ENCODE measurements at places on chromosomes 5 and 9.

- no peak for DNase-seq
These were observed 453.5 kb downstream of the RAB3C start for GRCh38 chr5:59036274-59036961.

DNA sequence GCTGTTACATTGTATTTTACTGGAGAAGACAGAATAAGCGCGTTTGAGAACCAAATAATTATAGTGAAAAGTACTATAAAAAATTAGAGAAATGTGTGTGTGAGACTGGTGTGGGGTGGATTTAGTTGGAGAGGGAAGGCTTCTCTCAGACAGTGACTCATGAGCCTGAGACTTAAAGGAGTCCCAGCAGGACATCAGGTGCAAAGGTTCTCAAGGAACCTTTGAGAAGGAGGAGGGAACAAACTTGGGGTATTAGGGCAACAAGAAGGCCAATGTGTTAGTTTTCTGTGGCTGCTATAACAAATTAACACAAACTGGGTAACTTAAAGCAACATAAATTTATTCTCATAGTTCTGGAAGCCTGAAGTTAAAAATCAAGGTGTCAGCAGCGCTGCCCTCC lies 4.9 kb downstream of the DDX4 start:
- no peak for DNase-seq

DNA sequence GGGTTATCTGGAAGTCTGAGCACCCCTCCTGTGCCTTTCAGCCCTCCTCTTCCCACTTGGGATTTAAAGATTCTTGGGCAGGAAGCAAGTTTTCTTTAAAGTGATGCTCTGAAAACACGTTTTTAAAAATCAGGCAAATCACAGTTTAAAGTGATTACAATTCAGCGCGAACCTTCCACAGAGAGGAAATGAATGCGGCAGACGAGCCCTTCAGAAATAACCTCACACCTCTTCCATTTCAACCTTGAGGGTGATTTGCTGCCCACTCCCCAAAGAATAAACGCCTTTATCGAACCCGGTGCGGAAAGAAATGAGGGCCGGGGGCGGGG lies 2.3 kb upstream of the EFNA5 start:
- no peak for DNase-seq

- no peak for DNase-seq
These were observed 44.3 kb downstream of the SLC28A3 start for GRCh38 chr9:84296146-84296843.

- no peak for DNase-seq
These were observed 296.4 kb downstream of the CETN3 start for GRCh38 chr5:90113108-90113507.

DNA sequence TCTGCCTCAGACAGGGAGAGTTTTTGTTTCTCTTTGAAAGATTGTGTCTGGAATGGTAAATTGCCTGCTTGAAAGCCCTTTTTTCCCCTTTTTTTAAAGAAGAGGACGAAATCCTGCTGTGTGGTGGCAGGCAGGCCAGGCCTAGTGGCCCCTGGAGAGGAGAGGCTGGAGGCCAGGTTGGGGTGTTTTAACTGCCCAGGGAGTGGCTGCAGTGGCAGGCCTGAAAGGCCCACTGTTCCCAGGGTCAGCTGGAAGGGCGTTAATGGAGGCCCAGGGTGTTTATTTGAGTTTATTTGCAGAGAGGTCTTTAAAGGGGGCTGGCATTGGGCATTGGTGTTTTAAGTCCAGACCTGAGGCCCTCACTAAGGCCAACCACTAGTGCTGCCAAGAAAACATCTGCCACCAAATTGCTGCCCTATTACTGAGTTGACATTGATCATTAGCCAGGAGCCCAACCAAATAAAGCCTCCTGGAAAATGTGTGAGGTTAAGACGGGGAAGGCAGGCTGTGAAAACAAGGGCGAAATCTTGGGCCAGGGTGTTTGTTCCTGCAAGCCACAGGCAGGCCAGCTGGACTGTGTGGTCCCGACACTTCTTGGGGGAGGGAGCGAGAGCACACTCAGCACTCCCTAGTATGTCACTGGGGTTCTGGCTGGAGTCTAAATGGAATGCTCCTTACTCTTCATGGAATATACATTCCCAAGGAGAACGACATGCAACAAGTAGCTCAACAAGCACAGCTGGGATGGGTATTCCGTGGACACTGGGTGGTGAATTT lies 5.0 kb downstream of the JADE2 start:
- no peak for DNase-seq

GRCh38 chr9:35552837-35553236 lies 52.2 kb upstream of the TESK1 start:
- no peak for DNase-seq

DNA sequence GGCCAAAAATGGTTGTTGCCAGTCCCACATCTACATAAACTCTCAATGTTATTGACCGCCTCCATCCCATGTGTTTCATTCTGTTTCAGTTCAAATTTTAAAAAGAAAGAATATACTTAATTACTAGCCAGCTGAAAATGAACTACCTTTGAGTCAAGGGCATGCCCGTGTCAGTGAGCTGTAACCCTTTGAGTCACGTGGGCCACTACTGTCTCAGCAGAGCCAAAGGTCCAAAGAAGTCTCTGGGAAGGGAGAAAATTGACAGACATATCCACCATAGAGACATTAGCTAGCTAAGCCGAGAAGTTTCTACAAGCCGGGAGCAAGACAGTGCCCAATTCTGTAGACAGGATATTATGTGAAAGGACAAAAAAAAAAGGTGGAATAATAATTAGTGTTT lies 59.7 kb downstream of the NIM1K start:
- no peak for DNase-seq

DNA sequence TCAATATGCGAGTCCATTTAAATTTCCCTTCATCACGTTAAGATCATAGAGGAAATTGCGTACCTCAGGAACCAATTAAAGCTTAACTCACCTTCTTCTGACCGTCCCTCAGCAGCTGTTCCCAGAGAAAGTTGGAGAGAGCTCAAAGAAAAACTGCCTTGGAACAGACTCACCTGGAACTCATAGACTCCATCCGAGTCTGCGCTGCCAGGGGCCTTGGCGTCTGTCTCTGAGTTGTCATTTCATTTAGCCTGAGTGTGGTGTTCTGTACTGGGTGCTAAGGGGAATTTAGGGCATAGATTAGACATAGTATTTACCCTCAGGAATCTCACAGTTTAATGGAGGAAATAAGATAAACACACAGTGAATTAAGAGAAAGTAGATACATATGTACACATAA lies 892.7 kb downstream of the TLE1 start:
- DNase-seq = no peak

DNA sequence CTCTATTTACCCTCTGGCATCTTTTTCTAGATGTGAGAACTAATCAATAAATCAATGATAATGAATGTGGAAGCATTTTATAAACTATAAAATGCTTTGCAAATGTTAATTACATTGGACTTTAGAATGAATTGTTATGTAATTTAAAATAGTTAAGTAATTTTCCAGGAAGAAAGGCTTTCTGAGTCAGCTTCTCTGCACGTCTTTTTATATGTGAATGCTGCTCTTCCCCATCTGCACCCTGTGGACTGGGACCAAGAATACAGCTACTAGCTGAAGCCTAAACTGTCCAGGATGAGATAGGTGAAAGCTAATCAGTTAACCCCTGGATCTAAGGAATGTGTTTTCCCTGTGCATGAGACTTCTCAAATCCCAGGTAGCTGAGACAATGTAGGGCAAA lies 292.9 kb downstream of the NR3C1 start:
- no peak for DNase-seq

DNA sequence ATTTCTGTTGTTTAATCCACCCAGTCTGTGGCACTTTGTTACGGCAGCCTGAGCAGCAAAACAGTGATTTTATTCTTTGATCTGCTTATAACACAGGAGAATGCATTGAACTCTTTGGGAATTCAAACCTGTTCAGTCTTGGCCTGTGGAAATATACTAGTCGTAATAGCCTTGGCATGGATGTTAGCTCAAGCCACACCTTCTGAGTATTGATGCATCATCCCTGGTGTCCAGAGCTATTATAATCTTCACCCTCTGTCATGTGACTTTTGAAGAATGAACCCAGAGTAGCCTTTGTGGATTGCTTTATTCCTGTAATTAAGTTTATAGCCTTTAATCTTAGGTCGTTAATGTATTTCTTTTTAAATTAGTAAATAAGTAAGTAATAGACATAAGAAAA lies 50.8 kb upstream of the TEX48 start:
- DNase-seq = no peak

- no peak for DNase-seq
These were observed 112.9 kb downstream of the SPATA31D1 start for GRCh38 chr9:82101475-82101874.

- DNase-seq = no peak
These were observed 605.6 kb downstream of the MTRR start for GRCh38 chr5:8474569-8474930.

DNA sequence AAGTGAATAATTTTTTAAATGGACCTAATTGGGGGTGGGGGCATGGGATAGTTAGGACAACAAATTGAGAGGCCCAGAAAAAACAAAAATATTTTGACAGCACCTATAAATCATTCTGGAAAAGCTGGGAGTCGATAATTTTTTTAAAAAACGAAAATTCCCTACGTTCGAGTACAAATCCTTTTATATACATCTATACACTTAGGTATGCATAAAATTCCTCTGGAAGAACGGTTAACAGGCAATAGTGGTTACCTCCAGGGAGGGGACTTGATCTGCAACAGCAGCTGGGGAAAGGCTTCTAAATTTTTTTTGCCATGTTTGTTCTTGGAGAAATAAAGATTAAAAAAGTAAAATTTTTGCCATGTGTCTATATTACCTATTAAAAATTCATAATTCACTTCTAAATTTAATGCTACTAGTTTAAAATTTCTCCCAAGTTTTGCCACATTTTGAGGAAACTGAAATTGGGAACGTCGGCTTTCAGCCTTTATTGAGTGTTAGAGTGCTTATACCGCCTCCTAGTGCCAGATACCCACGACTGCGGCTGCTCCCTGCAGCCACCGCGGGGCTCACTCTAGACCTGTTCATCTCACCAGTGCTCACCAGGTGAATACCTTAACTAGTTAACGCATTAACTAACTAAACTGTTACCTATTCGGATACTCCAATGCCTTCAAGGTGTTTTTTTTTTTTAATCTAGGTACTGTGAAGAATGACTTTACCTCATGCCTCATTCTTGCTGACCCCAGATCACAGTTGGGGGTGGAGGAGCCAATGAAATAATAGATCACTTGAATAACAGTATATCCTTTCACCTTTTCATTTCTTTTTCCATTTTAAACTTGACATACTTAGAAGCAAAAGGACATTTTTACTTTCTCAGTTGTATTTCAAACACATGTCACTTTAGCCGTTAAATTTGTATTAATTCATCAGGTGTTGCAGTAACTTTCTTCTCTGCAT lies 1.8 kb upstream of the BHMT start:
- no peak for DNase-seq

DNA sequence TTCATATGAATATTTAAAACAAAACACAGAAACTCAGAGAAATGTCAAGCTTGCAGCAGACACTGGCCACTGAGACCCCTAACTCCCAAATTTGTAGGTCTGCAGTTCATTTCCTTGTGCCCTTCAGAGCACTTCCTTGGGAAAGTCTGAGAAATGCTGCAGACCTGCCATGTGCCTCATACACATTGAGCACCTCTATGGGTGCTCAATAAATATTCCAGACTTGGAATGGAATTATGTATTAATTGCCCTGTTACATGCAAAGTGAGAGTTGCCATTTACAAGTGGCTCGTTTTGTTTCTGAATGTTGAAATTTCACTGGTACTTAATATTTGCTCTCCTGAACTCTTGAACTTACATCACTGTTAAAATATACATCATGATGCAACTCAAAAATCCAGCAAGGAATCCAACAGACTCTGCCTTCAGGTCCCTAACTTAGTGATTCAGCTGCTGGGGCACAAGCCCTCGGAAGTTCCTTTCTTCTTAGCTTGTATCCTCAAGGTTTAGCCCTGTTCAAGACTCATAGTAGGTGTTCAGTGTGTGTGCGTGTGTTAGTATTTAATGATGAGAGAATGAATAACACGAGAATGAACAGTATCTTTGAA lies 90.6 kb downstream of the PTCD2 start:
- no peak for DNase-seq

GRCh38 chr9:109416135-109416706 lies 81.9 kb downstream of the PTPN3 start:
- DNase-seq = no peak

DNA sequence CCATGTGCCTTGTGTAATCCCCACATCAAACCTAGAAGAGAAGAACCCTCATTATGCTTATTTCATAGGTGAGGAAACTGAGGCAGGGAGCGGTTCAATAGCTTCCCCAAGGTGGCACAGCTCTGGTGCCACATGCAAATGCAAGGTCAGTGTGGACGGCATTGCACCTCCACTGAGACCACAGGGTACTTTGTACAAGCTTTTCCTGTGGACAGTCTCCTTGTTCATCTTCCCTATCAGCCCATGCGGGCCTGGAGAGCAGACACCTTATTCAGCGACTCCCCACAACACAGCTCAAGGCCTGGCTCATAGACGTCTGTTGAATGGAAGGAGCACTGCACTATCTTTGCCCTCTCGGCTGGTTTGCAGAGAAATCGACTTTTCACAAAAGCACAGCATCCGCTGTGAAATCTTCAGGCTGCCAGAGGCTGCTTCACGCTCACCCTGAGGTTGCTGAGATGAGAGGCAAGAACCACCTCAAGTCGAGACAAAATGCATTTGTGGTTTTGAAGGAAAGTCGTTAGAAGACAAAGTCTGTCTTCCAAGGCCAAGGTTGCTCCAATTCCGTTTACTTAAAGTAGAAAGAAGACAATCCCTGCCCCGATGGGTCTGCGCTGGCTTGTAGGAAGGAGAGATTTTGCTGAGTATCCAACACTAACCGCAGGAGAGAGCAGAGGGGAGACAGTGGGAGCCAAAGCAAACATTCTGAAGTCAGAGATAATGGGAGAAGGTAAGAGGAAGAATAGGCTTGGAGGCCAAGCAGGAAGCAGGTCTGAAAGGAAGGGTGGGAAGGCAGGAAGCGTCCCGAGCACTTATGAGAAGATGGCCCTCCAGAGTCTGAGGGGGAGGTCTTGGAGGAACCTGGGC lies 34.2 kb upstream of the STRBP start:
- DNase-seq = no peak

- no peak for DNase-seq
These were observed 301.3 kb upstream of the ADCY2 start for GRCh38 chr5:7094626-7095025.

DNA sequence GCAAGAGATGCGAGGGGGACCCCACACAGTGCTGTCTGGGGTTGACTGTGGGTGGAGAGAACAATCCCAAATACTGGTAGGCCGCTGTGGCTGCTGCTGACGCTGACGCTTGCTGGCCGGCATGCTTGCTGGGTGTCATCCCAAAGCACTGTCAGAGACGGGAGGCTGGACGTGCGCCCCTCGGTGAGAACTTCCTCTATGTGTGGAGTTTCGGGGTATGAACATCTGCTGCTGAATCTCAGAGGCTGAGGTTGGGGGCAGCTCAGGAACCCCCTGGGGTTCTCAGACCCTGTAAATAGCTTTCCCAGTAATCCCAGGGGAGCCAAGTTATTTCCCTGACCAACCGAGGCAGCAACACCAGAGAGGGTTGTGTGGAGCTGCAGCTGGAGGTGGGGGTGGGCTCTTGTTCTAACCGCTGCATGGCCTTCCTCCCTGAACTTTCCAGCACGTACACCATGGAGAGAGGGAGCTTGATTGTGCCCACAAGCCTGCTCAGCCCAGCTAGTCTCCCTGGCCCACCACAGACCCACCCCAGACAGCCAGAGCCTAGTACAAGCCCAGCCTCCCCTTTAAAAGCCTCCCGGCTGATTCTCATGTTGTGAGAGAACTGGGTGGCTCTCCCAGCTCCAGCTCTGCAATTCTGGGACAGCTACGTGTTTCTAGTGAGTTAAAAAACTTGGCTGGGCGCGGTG lies 21.8 kb upstream of the SLC12A7 start:
- no peak for DNase-seq

Measured in NCI-H187 treated with DMSO at 0.1 percent for 48 hours (cell line).